ENCODE measurements at places on chromosomes 16 and 17.

GRCh38 chr16:1144476-1145382 lies 8.2 kb upstream of the CACNA1H start:
- no peak for DNase-seq

- DNase-seq = peak; percentile 10
These were observed 749 bp downstream of the GRIN2A start for GRCh38 chr16:10181196-10182162.

DNA sequence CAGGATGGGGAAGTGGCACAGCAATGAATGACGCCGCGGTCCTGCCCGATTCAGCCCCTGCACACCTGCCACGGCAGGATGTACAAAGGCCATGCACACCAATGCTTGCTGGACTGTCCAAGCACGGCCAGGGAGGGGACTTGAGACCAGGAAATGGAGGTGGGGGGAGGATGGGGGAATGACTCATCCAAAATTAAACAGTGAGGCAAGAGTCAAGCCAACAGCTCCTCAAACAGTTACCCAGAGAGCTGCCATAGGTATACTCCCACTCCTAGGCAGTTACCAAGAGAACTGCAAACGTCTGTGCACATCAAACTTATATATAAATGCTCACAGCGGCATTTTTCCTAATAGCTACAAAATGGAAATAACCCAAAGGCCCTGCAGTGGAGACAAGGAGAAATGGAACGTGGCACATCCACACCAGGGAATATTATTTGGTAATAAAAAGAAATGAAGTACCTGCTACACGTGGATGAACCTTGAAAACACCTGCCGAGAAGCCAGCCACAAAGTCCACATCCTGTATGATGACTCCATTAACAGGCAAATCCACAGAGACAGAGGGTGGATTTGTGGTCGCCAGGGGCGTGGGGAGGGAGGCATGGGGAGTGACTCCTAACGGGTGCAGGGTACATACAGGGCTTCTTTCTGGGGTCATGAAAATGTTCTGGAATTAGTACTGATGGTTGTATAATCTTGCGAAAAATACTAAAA lies 54.1 kb downstream of the VAC14 start:
- peak; percentile 6 for DNase-seq

GRCh38 chr17:49766918-49767530 lies 3.1 kb upstream of the FAM117A start:
- no peak for DNase-seq

- DNase-seq = peak; percentile 86
These were observed 3.0 kb downstream of the TNK1 start for GRCh38 chr17:7383742-7384488.

GRCh38 chr16:56617212-56618085 lies 8.1 kb upstream of the MT1E start:
- peak; percentile 38 for DNase-seq

GRCh38 chr16:3112881-3113574 lies 642 bp downstream of the ZNF205 start:
- DNase-seq = no peak

DNA sequence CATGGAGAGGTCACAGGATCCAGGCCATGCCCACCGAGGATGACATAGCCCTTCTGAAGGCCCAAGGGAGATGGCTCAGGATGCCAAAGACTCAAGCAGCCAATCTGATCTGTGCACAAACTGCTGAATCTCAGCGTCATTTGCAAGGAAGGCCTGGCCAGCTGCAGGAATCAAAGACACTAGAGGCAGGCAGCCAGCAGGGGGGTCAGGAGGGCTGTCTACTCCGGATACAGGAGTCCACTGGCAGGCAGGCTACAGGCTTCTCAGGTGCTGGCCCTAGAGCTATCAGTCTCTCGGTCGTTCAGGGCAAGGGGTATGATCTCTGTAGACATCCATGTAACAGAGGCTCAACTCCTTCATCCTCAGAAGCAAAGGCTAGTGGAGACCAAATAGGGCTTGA lies 1735.3 kb downstream of the TP53TG3F start:
- DNase-seq = no peak

- DNase-seq = no peak
These were observed 24.9 kb upstream of the RFFL start for GRCh38 chr17:35088356-35088880.

DNA sequence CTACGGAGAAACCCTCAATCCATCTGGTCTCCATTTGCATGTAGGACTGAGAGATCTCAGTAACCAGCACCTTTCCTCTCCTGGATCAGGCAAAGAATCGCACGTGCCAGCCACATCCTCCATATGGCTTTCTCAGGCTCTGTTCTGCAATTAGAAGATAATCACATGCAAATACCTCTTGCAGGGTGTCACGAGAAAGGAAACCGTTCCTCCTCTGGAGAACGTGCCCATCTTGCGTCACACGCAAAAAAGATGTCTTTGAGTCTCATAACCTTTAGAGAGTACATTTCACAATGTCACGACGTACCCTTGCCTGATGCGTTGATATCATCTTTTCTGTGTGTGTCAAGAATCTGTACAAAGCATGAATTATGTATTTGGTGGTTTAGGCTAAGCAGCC lies 36.2 kb upstream of the DNAH17 start:
- DNase-seq = no peak

GRCh38 chr17:44350733-44351226 lies 5.7 kb downstream of the GRN start:
- peak; percentile 79 for DNase-seq

DNA sequence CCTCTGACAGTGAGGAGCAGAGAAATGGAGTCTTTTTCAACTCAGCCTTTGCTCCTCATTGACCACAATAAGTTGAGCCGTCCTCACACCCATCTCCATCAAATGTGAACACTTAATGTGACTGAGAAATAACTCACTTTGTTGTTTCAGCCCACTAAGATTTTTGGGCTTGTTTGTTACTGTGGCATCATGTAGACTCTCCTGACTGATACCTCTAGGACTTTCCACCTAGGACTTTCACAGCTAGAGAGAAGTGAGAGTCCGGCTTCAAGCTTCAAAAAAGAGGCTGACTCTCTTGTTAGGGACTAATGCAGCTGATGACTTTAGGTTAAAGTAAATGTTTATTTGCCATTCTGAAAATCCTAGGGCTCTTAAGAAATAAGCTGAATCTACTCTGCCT lies 435.0 kb downstream of the TMEM114 start:
- DNase-seq = no peak

DNA sequence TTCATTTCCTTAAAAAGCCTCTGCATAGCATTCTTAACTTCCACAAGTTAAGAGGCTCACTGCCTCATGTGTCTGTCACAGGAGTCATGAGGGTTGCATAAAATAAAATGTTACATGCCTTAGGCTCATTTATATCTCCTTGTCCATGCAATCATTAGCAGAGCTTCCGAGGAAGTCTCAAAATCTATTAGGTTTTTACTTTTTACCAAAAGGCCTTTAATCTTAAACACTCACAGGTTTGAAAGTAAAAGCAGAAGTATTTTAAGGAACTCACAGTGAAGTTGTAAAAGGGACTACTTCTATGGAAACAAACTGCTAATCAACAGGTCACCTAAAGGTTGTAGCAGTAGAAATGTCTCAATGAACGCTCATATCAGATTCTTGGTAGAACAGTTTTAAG lies 5.2 kb upstream of the ATP6V0A1 start:
- DNase-seq = no peak

DNA sequence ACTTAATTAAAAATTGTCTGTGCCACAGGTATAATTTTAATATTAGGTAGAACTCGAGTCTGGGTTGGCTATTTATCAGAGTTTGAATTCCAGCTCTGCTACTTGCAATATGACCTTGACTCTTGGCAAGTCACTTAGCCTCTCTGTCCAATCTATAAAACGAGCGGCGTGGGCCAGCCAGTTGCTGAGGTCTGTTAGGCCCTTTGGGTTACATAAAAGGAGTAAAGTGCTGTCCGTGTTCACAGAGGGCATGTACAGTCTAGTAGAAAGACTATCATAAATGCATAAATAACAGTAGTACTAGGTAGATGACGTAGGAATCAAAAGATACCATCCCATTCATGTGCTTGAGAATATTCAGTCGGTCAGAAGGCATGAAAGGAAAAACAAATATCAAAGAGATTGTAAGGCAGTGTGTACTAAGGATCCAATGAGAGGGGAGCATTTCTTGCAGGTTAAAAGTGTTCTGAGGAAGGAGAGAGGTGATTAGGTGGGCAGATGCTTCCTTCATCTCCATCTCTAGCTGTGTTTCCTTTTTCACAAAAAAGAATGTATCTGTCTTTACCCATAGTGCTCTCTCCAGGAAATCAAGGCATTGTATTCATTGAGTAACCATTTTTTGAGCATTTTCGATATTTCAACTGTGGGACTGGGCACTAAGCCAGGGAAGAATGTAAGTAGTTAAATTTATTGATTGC lies 2.4 kb downstream of the TNRC6A start:
- DNase-seq = no peak

GRCh38 chr17:81576621-81577277 lies 24.6 kb upstream of the FAAP100 start:
- DNase-seq = no peak

DNA sequence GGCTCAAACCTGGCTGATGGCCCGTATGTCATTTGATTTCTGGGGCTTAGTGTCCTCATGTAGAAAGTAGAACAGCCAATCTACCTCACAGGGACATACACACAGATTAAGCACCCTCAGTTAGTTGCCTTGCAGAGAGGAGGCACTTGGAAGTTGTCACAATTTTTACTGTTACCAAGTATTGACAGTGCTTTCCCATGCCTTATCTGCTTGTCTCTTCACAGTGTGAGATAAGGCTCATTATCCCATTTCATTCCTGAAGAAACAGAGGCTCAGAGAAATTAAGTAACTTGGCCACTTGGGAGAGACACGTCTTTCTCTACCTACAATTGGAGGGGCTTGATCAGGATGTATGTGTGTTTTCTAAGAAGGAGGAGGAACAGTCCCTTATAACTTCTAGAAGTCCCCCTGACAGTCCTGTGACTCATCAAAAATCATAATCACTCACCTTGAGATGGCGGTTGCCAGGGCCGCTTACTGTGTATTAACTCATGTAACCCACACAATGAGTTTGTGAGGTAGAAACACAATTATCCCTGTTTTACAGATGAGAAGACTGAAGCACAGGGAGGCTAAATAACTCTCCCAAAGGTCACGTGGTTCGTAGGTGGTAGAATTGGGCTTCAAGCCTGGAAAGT lies 56.9 kb upstream of the LHX1 start:
- no peak for DNase-seq

GRCh38 chr17:32350666-32351418 lies 885 bp downstream of the ZNF207 start:
- DNase-seq = peak; percentile 65

GRCh38 chr16:13448346-13448745 lies 471.6 kb upstream of the ERCC4 start:
- DNase-seq = no peak

GRCh38 chr16:397736-398332 lies 835 bp downstream of the NME4 start:
- DNase-seq = peak; percentile 21

DNA sequence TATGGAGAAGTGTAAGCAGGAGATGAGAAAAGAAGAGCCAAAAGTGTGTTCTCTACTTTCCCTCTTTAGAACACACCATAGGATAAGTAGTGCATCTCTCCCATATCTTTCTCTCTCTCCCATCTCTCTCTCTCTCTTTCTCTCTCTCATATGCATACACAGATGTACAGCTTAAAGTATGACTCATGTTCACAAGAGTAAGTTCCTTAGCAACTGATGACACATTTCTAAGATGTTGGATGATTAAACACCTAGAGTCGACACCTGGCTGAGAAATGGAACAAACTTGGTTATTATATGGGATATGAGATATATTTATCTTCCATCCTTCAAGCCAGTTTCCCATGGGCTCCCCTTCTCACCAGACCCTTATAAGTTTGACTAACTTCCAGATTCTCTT lies 113.5 kb downstream of the TMEM132E start:
- no peak for DNase-seq

- no peak for DNase-seq
These were observed 16.1 kb upstream of the KIF19 start for GRCh38 chr17:74309902-74310301.

DNA sequence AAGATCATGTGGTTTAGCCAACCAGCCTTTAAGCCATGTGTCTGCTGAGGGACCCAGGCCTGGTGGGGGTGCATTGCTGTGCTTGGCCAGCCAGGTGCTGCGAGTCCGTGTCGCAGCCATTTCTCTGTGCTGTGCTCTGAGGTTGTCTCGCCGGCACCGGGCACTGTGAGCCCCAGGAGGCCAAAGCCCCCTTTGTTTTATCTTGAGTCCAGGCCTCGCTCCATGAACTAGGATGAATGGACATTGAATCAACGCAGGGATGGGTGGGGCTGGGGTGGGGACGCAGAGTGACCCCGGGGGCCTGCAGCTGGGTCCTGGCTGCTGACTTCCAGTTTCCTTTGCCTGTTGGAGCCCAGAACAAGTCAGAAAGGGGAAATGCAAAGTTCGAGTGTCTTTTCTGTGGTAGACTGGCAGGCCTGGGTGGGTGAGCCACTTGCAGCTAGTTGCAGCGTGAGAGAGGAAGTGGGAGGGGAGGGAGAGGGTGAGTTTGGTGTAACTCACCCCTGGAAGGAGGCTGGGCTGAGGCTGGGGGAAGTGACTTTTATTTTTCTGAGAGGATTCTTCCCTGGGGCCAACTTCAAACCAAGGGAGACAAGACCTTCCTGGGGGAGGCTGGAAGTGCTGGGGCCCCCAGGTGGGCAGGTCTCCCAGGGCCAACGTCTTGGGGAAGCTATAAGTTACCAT lies 324.7 kb downstream of the SEC14L1 start:
- peak; percentile 81 for DNase-seq

DNA sequence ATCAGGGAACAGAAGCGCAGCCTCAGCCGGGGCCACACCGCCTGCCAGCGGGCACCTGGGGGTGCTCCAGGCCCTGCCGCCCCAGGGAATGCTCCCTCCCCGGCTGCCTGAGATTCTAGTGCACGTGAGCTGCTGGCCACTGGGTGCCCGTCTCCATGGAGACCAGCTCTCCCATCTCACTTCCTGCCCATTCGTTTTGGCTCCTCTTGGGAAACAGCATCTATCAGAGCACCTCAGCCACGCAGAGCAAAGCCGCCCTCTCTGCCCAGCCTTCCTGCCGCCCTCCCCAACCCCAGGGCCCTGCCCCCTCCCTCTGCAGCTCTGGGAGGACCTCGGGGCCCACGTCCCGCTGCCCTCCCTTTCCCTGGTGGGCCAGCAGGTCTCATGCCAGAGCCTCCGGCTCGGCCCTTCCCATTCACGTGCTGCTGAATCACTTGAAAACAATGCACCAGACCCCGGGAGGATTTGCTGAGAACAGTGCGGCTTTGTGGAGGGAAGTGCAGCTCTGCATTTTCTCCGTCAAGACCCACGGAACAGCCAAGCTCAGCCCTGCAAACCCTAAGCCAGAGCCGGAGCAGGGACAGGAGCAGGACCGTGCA lies 19.4 kb downstream of the CEP295NL start:
- DNase-seq = no peak

GRCh38 chr17:60959696-60960095 lies 282.0 kb downstream of the BCAS3 start:
- no peak for DNase-seq

- DNase-seq = no peak
These were observed 5.0 kb downstream of the SEC14L1 start for GRCh38 chr17:77145612-77146245.

GRCh38 chr17:4833941-4834680 lies 971 bp downstream of the MINK1 start:
- DNase-seq = peak; percentile 8

DNA sequence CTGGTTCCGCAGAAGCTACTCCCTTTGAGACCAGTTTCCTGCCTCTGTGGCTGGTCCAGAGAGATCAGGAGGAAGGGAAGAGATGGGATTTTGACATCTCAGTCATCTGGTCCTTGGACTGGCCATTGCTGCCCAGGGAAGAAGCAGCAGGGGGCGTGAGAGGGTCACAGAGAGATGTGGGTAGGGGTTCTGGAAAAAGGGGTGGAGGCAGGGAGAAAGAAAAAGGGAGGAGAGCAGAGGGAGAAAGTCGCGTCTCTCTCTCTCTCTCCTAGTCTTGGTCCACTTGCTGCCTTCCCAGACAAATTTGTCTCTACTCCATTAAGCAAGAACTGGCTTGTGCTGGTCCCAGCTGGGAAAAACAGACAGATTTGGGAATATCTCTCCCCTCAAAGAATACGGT lies 4.4 kb downstream of the SHBG start:
- no peak for DNase-seq

All from CD4-positive, alpha-beta T cell treated with Interleukin-12 subunit alpha and Interleukin-12 subunit beta, for 1 hour (primary cell).